ENCODE measurements at places on chromosomes 7 and 10.

GRCh38 chr10:35579726-35580422 lies 25.3 kb upstream of the GJD4 start:
- DNase-seq = no peak

DNA sequence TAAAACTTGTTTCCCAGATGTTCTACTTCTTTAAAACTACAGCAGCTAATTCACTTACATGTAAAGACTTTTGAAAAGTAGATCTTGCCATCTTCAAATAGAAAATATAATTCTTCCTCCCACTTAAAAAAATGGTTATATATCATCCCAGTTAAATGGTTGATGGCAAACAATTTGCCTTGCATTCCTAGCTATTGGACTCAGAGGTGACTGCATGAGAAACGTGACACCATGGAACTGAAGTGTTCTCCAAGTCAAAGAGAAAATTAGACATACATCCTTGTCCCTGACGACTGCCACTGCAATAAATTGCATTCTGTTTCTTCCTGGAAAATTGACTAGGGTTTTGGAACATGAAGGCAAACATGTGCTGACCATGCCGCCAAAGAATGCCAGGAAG lies 95.0 kb upstream of the POM121L12 start:
- no peak for DNase-seq

- no peak for DNase-seq
Measured at GRCh38 chr10:82277591-82277990, 402.6 kb downstream of the NRG3 start.

- no peak for DNase-seq
Measured at GRCh38 chr10:111130471-111130870, 53.6 kb downstream of the ADRA2A start.

DNA sequence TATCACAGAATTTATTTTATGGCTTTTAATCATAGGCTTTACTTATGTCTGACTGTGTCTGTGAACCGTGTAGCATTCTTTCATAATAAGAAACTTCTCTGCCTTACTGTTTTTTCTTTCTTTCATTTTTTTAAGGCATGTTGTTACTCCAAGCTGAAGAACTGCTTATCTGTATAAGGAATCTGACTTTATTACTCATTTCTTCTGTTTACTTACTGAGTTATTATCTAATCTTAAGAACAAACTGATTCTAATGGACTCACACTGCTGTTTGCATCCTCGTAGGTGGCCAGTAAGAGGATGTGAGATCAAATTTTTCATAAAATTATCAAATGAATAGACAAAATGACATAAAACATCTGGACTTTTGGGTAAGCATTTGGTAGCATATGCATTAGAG lies 54.7 kb upstream of the DNAJC1 start:
- no peak for DNase-seq

Data from stimulated activated CD8-positive, alpha-beta memory T cell treated with anti-CD3 and anti-CD28 coated beads, Interleukin-15, amount 100 ng/mL, for 1 hour (primary cell).